ENCODE measurements at places on chromosomes 3 and 15.
A peak's percentile ranks its signal among the peaks of the same experiment; 100 is the strongest.

- DNase-seq: no peak
Observed at GRCh38 chr3:47379411-47379899, 1.4 kb upstream of the PTPN23 start.

GRCh38 chr15:65595960-65596359 is 15.0 kb downstream of the INTS14 start:
- no peak for DNase-seq

DNA sequence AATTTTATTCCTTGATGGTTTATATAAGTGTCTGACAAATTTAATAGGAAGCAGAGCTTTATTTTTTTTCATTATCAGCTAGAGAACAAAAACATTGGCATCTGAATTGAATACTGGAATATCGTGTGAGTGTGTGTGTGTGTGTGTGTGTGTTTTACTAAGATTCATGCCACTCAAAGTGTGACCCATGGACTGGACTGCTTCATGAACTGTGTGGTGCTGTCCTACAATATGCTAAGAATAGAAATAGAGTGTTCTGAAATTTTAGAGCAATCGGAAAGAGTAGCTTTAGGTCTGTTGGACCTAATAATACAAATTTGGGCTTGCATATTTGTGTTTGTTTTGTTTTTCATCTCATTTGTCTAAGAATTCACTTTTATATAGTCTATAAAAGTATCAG is 89.6 kb downstream of the MITF start:
- no peak for DNase-seq

- DNase-seq: no peak
Observed at GRCh38 chr3:100982710-100983109, 10.5 kb downstream of the ABI3BP start.

DNA sequence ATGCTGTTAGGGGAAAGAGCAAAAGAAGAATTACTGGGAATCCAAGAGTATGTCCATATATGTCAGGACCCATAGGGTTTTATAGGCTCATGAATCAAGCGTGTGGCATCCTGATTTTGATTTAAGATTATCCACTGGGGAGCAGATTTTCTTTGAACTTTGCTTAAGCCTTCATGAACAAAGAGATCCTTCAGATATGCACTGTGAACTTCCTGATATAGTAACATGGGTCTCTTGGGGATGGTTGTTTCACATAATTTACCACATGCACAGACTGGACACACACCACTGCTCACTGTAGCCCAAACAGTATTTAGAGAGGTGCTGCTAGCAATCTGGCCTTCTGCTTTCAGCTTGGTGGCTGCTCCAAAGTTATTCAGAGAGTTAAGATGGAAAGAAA is 200.9 kb upstream of the ZPLD1 start:
- DNase-seq: no peak

DNA sequence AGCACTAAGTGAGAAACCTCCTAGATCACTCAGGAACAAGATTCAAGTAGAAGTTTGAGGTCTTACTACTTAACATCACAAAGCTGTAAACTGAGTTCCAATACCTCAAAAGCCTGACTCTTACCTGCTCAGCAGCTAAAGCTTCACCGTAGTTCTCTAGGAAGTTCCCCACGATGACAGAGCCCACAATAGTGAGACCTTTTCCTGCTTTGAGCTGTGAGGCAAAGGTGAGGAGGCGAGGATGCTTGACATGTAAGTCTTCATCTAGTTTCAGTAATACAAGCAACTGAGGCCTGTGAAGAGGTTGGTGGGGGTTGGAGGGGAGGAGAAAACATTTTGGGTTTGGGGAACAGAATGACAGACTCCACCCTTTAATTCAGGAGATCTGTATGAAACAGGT is 15.7 kb downstream of the EMC4 start:
- peak; percentile 6 for DNase-seq

DNA sequence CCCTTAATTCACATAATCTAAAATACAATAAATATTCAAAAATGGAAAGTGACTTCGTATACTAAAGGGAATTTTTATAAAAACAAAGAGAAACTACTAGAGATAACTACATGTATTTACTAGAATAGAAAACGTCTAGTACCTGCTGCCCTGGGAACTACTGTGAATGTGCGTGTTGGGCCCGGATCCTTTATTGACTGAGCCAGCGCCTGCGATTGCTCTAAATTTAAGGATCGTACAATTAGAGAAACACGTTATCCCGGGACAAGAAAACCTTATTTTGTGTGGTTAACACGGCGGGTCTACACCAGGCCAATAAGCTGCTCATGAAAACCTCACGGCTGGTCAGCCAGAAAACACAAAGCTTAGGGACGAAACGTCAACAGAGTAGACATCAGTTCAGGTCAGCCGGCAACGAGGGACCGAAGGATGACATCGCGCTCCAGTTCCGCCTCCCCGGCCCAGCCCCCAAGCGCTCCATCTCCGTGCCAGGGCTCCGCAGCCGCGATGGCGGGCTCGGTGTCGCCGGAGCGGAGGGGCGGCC is 555 bp downstream of the TM2D3 start:
- no peak for DNase-seq

DNA sequence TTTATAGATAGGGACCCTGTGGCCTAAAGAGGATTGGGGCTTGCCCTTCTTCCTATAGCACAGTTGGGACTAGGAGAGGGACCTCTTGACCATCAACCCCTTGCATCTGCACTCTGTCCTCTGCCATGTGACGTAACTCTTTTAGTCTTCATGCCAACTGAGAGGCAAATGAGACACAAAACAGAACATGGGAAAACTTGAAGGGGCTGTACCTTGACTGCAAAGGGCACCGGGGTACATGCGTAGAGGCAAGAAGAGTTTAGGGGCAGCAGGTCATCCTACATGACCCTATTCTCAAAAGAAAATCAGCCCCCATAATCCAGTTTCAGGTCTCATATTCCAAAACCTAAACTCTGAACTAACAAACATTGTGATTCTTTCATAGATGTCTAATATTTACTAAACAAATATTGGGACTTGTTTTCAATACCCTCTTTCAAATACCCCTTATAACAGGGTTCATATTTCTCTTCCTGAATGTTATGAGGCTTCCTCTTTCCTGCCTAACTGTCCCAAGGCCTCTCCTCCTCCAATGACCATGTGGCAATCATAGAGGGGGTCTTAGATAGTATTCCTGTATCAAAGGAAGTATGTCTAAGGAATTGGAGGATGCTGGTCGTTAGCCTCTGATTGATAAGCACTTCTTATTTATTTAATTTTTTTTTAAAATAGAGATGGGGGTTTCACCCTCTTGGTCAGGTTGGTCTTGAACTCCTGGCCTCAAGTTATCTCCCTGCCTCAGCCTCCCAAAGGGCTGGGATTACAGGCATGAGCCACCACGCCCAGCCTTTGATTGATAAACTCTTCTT is 20.6 kb downstream of the ACKR2 start:
- no peak for DNase-seq

- no peak for DNase-seq
Observed at GRCh38 chr3:14492948-14493881, 46.9 kb downstream of the GRIP2 start.

- no peak for DNase-seq
Observed at GRCh38 chr3:133106169-133106568, 68.0 kb downstream of the TMEM108 start.

- DNase-seq: no peak
Observed at GRCh38 chr3:66138336-66139313, 82.2 kb upstream of the SLC25A26 start.

- no peak for DNase-seq
Observed at GRCh38 chr3:154571553-154572226, 141.7 kb upstream of the GPR149 start.

GRCh38 chr3:148646126-148646665 is 51.5 kb upstream of the AGTR1 start:
- no peak for DNase-seq
